ENCODE measurements at places on chromosomes 5 and 9. TPM values are rescaled to one million over a fixed set of nuclear protein-coding genes. Genes with fewer than 3 reads are reported as not detected.

Gene PCDHB15
- 0.86 TPM for total RNA-seq

GRCh38 chr5:42606464-42606869, 150.2 kb upstream of the CCDC152 start:
- no peak for DNase-seq

Gene NR2F1
- total RNA-seq, result 10.0 TPM

Gene CNTNAP3
- 10.2 TPM for total RNA-seq

DNA sequence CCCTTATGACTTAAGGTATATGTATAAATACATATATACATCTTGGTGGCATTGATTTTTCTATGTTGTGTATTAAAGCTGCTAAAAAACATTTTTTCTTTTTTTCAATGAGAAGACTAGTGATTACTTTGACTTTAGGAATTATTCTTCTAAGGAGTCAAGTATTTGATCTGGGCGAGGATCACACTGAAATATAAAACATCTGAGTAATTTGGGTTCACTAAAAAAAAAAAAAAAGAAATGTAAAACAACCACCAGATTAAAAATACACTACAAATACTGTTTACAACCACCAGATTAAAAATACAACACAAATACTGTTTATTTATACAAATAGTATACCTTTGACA, 9.0 kb downstream of the UBAP1 start:
- DNase-seq, result no peak

DNA sequence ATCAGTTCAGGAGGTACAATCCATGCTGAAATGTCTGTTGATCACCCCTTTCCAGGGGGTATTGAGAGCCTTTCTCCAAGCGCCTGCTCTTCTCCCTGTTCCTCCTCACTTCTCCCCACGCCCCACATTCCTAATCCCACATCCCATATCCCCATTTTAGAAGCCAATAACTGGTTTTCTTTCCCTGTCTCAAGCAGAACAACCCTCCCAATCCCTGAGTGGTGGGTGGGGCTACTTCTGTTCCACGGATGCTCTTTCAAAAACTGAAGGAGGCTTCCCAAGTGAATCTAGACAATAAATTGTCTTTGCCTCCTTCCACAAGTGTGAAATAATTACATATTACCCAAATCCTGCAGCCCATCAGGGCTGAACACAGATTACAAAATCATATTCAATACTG, 77.0 kb upstream of the SEMA6A start:
- no peak for DNase-seq

Gene ARHGEF37
- total RNA-seq, result 0.80 TPM

DNA sequence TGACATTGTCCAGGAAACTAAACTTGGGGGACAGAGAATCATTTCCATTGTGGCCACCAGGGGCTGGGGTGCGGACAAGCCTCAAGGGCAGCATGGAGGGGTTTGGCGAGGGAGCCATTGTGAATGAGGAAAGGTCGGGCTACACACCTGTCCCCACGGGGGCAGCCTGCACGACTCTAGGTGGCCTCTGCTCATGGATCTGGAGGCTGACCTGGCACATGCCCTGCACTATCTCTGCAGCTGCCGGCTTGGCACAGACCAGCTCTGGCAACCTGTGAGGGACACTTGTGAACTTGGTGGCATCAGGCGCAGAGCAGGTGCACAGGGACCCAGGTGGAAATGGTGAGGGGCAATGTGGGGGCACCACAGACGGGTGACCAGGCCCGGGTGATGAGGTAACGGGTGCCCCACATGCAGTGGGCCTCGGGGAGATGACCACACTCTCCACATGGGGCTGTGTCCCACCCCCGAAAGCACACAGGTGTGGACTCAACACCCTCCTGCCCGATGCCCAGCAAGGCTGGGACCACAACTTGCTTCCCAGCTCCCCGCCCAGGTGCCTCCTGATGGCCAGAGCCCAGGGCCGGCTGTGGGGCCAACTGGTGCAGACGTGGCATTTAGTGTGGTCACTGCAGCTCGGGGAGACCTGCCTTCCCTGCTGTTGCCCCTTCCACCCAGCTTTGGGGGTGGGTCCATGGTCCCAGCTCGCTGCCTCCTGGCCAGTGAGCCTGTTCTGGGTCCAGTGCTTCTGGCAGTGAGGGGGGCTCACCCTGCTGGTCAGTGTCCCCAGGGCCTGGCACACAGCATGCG, 60.9 kb upstream of the UBAC1 start:
- no peak for DNase-seq

Gene SARDH
- total RNA-seq, result 1.2 TPM

DNA sequence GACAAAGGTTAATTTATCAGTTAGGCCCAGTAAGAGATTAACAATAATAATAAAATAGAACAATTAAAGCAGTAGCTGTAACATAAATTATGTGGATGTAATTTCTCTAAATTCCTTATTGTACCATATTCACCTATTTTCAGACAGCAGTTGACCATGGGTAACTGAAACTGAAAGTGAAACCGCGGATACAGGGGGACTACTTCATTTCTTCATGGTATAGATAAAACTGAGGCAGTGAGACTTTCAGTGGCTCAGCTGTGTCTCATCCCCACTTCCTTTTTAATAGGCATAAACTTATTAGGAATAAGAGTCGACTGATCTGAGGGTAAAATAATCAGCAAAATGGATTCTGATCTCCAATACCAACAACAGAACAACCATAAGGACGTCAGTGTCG, 174.0 kb upstream of the WWC1 start:
- no peak for DNase-seq

GRCh38 chr9:85514256-85514655, 227.5 kb downstream of the AGTPBP1 start:
- DNase-seq, result no peak

DNA sequence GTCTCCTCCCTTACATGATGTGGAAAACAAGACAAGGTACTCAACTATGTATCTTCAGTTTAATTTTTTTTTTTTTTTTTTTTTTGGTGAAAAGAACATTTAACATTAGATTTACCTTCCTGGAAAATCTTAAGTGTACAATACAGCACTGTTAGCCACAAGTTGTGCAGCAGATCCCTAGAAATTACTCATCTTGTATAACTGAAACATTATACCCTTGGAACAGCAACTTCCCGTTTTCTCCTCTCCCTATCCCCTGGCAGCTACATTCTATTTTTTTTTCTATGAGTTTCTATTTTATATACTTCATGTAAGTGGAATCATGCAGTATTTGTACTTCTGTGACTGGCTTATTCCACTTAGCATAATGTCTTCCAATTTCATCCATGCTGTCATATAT, 421.9 kb upstream of the FTMT start:
- no peak for DNase-seq

Gene ANXA2R
- total RNA-seq, result 2.9 TPM

DNA sequence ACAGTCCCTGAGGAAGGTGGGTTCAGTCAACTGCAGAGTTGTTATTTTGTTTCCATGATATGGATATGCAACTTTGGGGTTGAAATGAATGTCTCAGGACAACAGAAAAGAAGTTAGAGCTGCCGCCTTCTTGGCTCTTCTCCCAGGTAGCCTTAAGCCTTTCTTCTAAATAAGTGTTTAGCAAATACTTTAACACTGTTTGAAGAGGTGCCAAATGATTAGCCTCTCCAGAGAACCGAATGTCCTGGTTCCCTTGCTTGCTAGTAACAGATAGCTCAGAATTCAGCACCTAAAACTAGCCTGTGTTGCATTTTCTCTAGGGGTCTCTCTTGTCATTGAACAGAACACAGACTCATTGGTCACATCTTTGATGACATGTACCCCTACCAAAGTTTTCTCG, 127.7 kb upstream of the PIK3R1 start:
- DNase-seq, result no peak

- DNase-seq, result peak; percentile 84
Measured at GRCh38 chr9:36665921-36666431, 93.3 kb downstream of the MELK start.

DNA sequence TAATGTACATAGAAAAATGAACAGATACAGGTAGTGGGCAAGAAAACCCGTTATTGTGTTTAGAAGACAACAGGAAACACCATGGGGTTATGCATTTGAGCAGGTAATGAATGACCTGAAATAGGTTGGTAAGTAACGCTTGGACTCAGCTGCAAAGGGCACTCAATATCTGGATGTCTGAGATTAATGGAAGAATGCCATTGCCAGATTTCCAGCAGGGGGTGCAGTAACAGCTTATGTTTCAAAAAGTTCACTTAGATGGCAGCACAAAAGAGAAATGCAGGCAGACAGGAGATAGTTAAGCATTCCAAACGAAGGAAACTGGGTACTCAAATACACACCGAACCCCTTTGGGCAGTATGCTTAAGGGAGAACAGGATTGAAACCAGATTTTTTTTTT, 285.5 kb upstream of the VLDLR start:
- DNase-seq, result peak; percentile 41
